ENCODE measurements at places on chromosomes 1 and 21. TPM values are rescaled to one million over a fixed set of nuclear protein-coding genes. Genes with fewer than 3 reads are reported as not detected.

The PTGFR gene
- not detected for total RNA-seq

The SPRR2G gene
- total RNA-seq: not detected

The DNALI1 gene
- total RNA-seq: 0.09 TPM

The UTS2 gene
- not detected for total RNA-seq

The ZBTB8A gene
- 0.64 TPM for total RNA-seq

The PDPN gene
- total RNA-seq: not detected

The KRTAP6-2 gene
- not detected for total RNA-seq

The GRHL3 gene
- not detected for total RNA-seq

The LENEP gene
- not detected for total RNA-seq

The RNF207 gene
- 36.3 TPM for total RNA-seq

The MRAP gene
- total RNA-seq: not detected

The BLACAT1 gene
- total RNA-seq: not detected

The ADAMTS4 gene
- 0.30 TPM for total RNA-seq

The LCE1E gene
- total RNA-seq: not detected

The KRTAP12-4 gene
- not detected for total RNA-seq

The NR5A2 gene
- total RNA-seq: not detected

The KCND3 gene
- total RNA-seq: not detected

The GPR37L1 gene
- total RNA-seq: not detected

The LPAR3 gene
- total RNA-seq: 0.09 TPM

The IL19 gene
- 0.95 TPM for total RNA-seq

The TMPRSS15 gene
- not detected for total RNA-seq

The VCAM1 gene
- not detected for total RNA-seq

The ARMH1 gene
- total RNA-seq: 93.6 TPM

The ITLN2 gene
- total RNA-seq: not detected

The ZNF669 gene
- total RNA-seq: 9.7 TPM

The EPHA2 gene
- total RNA-seq: not detected

The DOCK7 gene
- 11.3 TPM for total RNA-seq

The CFAP126 gene
- total RNA-seq: not detected

Data from T-helper 2 cell treated with Interferon-gamma antibody and Interleukin-4, amounts not matched to agents 100 ng/mL and 5 ng/mL, for 36 hours (primary cell).